A673 (cell line): ENCODE measurements at places on chromosomes 2 and 18. TPM values are rescaled to one million over a fixed set of nuclear protein-coding genes. Genes with fewer than 3 reads are reported as not detected.

- H3K4me1 ChIP-seq: no peaks in the 10 kb centered on the region
- H3K4me3 ChIP-seq: no peak overlapping the region
- no peak overlapping the region for H3K27ac ChIP-seq
- H3K27me3 ChIP-seq: no peaks in the 10 kb centered on the region
Measured at GRCh38 chr2:238042849-238043584, 17.8 kb upstream of the SCLY start.

PTH2R gene
- total RNA-seq: not detected in 2 replicates

- no peaks in the 10 kb centered on the region for H3K36me3 ChIP-seq
- H3K4me3 ChIP-seq: no peak overlapping the region
- no peak overlapping the region for H3K27ac ChIP-seq
Measured at GRCh38 chr2:20141806-20142205, 83.1 kb downstream of the SDC1 start.

DNA sequence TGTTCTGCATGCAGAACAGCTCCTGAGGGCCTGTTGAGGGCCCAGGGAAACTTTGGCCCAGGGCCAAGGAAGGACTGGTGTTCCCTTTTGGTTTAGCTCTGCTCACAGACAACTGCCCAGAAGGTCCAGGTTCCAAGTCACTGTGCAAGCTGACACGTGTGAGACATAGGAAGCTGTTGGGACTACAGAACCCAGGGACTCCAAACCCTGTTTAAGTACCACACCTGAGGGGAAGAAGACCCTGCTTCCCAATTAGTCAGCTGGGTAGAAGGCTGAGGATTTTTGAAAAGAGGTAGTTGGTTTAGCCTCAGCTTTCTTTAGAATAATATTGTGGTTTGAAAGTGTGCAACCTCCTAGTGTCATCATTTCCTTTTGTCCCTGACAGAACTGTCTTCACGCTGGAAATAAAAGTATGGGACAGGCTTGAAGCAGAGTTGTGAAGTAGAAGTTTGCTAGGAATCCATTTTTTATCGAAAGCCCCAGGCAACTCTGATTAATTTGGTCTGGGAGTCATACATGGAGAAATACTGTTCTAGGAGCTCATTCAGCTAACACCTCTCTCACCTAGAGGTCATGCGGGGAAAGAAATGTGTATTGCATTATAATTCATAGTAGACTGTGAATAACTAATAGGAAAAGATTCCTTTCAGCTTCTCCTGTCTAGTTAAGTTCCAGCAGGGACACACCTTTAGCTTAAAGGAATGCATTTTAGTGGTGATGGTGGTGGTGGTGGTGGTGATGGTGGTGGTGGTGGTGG lies 19.9 kb upstream of the IL1RL1 start:
- no peaks in the 10 kb centered on the region for H3K36me3 ChIP-seq
- DNase-seq: no peak
- H3K4me3 ChIP-seq: no peak overlapping the region
- no peak overlapping the region for H3K27ac ChIP-seq
- no peaks in the 10 kb centered on the region for H3K4me1 ChIP-seq
